Activated T-helper 1 cell treated with anti-CD3 and anti-CD28 coated beads, Interleukin-12 subunit alpha, Interleukin-12 subunit beta, Interleukin-2, Interleukin-4 antibody, amounts not matched to agents 30 ng/mL and 10 ng/mL and 1 ng/mL, durations not matched to agents 14 hours and 24 hours and 36 hours (primary cell): ENCODE measurements at places on chromosomes 3 and 15.
A peak's percentile ranks its signal among the peaks of the same experiment; 100 is the strongest.

- H3K4me1 ChIP-seq = no peaks in the 10 kb centered on the region
- DNase-seq = no peak
- no peaks in the 10 kb centered on the region for H3K36me3 ChIP-seq
- H3K27me3 ChIP-seq = no peaks in the 10 kb centered on the region
Observed at GRCh38 chr3:74673326-74673725, 58.9 kb upstream of the CNTN3 start.

DNA sequence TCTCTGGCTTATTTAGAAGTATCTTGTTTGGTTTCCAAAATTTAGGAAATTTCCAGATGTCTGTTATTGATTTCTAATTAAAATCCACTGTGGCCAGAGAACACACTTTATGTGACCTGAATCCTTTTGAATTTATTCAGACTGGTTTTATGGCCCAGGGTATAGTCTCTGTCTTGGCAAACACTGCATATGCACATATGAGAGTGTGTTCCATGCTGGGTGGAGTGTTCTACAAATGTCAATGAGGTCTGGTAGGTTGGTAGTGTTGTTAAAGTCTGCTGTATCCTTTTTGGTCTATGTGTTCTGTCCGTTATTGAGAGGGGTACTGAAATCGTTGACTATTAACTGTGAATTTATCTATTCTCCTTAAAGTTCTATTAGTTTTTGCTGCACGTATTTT is 30.2 kb downstream of the PGPEP1L start:
- H3K36me3 ChIP-seq = no peaks in the 10 kb centered on the region
- peaks cover 9% of the 10 kb centered on the region for H3K27me3 ChIP-seq
- no peak for DNase-seq
- H3K27ac ChIP-seq = no peak overlapping the region
- H3K4me3 ChIP-seq = no peak overlapping the region
- H3K4me1 ChIP-seq = no peaks in the 10 kb centered on the region

GRCh38 chr15:46456456-46456855 is 821.6 kb downstream of the SQOR start:
- H3K27ac ChIP-seq = no peak overlapping the region
- no peak for DNase-seq
- H3K36me3 ChIP-seq = no peaks in the 10 kb centered on the region
- H3K4me1 ChIP-seq = no peaks in the 10 kb centered on the region

DNA sequence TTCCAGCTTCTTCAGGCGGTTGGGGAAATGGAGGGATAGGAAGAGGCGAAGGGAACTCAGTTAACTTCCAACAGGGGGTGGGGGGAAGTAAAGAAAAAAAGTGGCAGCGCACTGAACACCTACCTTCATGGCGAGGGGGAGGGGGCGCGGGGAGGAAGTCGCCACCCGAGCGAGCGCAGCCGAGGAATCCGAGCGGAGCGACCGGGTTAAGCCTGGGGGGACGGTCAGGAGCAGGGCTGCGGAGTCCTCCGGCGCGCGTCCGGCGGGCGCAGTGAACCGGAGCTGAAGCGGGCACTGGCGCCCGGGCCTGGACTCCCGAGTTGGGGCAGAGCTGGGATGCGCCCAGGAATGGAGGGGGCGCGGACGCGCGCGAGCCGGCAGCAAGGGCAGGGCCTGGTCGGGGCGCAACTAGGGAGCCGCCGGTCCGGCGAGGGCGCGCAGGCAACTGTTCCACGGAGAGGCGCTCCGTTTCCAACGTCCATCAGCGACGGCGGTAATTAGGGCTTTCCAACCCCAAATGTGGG is at the start of gene WNT5A:
TSS of gene WNT5A (minus strand) at position 450 of the 524 bp plus-strand sequence. CDS start at position 129, 321 bp downstream.
- peaks cover 82% of the 10 kb centered on the region for H3K27me3 ChIP-seq
- H3K4me3 ChIP-seq = peak within 1 kb of the TSS; percentile 81
- peaks cover 5% of the 10 kb centered on the region for H3K4me1 ChIP-seq
- H3K27ac ChIP-seq = peak within 1 kb of the TSS; percentile 67
